GM20000 (cell line): ENCODE measurements at places on chromosomes 1 and 21.
A peak's percentile ranks its signal among the peaks of the same experiment; 100 is the strongest.

DNA sequence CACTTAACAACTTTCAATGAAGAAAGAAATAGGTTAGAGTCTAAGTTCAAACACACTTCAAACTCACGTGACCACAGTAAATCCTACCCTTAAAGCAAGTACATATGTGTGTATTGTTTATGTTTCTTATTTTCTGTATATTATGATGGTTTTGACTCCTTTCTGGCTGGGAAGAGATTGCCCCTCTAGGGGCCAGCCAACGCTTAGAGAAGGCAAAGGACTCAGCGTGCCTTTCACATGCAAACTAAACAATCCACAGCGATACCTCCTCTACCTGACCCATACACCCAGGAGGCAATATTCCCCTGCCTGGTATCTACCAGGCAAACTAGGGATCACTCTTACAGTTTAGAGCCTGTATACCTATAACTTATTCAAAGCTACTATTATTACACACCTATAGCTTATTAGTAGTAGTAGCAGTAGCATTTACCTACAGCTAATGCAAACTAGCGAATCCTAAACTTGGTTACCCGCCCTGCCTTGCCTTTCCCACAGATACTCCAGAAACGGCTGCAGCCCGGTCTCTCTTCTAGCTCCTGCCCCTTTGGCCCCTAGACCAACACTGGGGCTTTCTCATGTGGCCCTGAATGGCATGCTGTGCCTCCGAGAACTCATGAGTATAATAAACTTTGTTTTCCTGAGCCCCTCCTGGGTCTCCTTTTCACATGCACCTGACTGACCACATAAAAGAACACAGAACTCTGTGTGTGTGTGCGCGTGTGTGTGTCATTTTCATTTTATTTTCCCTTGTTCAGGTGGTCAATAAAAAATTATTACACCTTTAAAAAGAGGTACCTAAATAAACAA, 14.0 kb downstream of the NRIP1 start:
- DNase-seq = no peak

DNA sequence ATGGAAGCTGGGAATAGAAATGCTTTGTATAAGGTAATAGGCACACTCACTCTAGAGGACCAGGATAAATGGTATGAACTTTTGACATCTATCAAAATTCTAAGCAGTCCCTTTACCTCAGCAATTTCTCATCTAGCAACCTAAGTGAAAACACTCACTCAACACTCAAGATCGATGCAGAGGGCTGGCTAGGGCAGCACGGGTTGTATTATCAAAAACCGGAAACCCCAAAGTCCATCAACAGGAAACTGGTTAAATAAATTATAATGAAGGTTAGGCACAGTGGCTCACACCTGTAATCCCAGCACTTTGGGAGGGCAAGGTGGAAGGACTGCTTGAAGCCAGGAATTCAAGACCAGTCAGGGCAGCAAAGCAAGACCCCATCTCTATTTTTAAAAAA, 9.4 kb downstream of the USP48 start:
- DNase-seq = no peak

- no peak for DNase-seq
These were observed 71.5 kb upstream of the ACTL8 start for GRCh38 chr1:17683598-17683997.

GRCh38 chr1:182952677-182953444, at the start of gene SHCBP1L:
Gene SHCBP1L, minus strand, starts transcription at chr1:182953166. Its CDS starts 33 bp downstream, at chr1:182953133.
- no peak for DNase-seq

- DNase-seq = no peak
These were observed 39.3 kb downstream of the FASLG start for GRCh38 chr1:172698224-172698623.

DNA sequence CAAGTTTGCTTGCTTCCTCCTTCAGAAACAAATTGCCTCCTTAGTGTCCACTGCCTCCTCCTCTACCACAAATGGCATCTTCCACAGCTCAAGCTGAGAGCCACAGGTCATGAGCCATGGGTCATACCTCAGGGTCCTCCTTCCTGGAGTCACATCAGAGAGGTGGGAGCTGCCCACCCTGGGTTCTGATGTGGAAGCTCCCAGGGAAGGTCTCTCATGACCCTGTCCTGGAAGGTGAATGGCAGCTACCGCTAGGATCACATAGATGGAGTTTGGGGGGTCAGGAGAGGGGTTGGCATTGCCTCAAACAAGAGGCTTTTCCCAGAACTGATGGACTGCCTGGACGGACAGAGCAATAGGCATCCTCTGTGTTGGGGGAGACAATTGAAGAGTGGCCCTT, 321.4 kb downstream of the MATN1 start:
- no peak for DNase-seq

GRCh38 chr1:235329139-235329902, 951 bp downstream of the GGPS1 start:
- peak; percentile 44 for DNase-seq

- DNase-seq = no peak
These were observed 335.8 kb downstream of the CAMTA1 start for GRCh38 chr1:7120863-7121621.

- no peak for DNase-seq
These were observed 78.0 kb downstream of the PTPN14 start for GRCh38 chr1:214473387-214473786.

- no peak for DNase-seq
These were observed 42.8 kb downstream of the MYSM1 start for GRCh38 chr1:58657082-58657481.

DNA sequence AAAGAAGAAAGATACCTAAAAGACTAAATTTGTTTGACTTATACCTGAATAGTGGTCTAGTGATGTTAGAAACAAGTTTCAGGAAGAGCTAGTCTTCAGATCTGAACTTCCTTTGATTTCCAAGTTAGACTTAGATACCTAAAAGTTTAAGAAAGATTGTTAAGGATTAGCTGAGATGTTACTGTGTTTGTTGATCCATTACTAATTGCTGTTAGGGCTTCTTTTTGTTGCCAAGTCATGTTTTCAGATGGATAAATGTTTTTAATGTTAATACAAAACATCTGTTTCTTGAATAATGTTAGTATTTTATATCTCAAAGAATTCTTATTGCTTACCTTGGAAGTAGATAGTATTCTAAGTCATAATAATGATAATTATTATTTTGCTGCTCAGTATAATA, 11.6 kb downstream of the GNAI3 start:
- no peak for DNase-seq

GRCh38 chr1:1302006-1302430, 5.7 kb downstream of the ACAP3 start:
- DNase-seq = no peak

DNA sequence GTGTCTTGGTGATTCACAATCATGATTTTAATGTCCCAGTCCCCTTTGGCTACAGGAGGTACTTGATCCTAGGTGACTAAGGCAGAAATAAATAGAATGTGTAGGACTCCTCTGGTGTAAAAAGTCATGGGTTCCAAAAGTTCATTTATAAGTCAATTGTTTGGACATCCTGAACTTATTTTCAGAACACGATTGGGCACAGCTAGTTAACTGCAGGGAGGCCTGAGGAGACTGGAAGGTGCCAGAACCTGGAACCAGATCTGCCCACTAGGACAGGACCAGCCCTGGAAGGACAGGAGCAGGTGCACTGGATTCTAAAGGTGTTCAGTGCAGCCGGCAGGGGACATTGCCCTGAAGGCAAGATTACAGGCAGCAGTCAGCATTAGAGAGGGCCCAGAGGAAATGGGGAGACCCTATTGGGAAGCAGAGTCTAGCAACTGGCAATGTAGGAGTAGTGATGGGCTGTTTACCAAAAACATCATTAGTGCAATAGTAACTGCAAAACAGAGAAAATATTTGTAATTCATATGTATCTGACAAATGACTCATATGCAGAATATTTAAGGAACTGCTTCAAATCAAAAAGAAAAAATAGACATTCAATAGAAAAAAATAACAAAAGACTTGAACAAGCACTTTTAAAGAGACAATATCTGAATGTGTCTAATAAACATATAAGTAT, 23.6 kb upstream of the HEATR1 start:
- DNase-seq = no peak

- DNase-seq = no peak
These were observed 777.8 kb upstream of the BRINP3 start for GRCh38 chr1:191255354-191256054.

- DNase-seq = peak; percentile 17
These were observed 20.8 kb upstream of the MACF1 start for GRCh38 chr1:39183503-39184353.

GRCh38 chr1:41144285-41144684, 97.8 kb downstream of the SCMH1 start:
- DNase-seq = no peak

DNA sequence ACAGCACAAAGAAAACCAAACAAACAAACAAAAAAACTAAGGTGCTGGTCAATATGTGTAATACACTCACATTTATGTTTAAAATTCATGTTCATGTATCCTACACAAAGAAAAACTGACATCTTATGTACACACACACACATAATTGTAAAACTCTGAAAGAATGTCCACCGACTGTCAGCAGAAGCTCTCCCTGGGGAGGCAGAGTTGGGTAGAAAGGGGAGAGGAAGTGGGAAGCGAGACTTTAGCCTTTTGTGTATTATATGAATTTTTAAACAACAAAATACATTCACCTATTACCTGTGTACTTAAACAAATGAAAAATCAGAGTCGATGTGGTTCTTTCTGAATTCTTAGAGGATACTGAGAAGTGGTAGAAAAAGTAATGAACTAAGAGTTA, 88.3 kb downstream of the ABCA4 start:
- DNase-seq = no peak

- DNase-seq = no peak
These were observed 402.0 kb downstream of the LTN1 start for GRCh38 chr21:28590676-28591075.

- no peak for DNase-seq
These were observed 177.9 kb upstream of the C1orf87 start for GRCh38 chr1:60251426-60251825.
